ENCODE measurements at places on chromosomes 1 and 21. TPM values are rescaled to one million over a fixed set of nuclear protein-coding genes. Genes with fewer than 3 reads are reported as not detected.

GRCh38 chr1:234915924-234916675, 212.5 kb downstream of the TOMM20 start:
- H3K4me1 ChIP-seq: peaks cover 77% of the 10 kb centered on the region
- no peak overlapping the region for H3K4me3 ChIP-seq
- H3K36me3 ChIP-seq: no peaks in the 10 kb centered on the region
- no peak overlapping the region for H3K27ac ChIP-seq
- no peaks in the 10 kb centered on the region for H3K27me3 ChIP-seq

DNA sequence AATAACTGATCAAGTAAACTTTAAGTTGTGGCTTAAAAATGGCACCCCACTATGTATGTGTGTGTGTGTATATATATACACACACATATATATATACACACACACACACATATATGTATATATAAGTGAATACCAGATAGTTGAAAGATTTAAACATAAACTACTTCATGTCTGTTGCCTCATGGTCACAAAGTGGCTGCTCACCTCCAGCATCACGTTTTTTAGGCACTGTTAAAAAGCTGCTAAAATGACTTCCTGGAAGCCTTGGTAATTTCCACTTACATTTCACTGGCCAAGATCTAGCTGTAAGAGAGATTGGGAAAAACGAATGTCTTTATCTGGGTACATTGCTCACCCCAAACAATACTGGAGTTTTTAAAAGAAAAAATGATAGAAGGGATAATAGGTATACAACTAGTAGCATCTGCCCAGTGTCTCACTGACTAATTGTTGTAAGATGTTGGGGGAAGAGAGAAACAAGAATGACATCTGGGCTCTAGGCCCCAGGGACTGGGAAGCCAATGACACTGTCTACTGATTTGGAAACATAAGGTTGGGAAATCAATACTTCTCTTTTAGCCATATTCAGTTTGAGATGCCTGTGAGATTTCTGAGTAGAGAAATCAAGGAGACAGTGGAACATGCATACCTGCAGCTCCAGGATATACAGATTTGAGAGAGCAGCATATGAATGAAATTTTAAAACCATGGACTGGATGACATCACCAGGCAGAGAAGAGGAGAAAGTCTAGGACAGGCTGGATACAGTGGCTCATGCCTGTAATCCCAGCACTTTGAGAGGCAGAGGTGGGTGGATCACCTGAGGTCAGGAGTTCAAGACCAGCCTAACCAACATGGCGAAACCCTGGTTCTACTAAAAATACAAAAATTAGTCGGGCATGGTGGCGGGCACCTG, 42.8 kb downstream of the CLDN14 start:
- DNase-seq: no peak
- no peaks in the 10 kb centered on the region for H3K36me3 ChIP-seq
- no peak overlapping the region for H3K4me3 ChIP-seq
- peaks cover 9% of the 10 kb centered on the region for H3K4me1 ChIP-seq
- no peak overlapping the region for H3K27ac ChIP-seq

- no peak for DNase-seq
- H3K4me1 ChIP-seq: peaks cover 6% of the 10 kb centered on the region
- no peak overlapping the region for H3K4me3 ChIP-seq
- H3K36me3 ChIP-seq: no peaks in the 10 kb centered on the region
Observed at GRCh38 chr1:47188791-47189785, 748 bp downstream of the PDZK1IP1 start.

DNA sequence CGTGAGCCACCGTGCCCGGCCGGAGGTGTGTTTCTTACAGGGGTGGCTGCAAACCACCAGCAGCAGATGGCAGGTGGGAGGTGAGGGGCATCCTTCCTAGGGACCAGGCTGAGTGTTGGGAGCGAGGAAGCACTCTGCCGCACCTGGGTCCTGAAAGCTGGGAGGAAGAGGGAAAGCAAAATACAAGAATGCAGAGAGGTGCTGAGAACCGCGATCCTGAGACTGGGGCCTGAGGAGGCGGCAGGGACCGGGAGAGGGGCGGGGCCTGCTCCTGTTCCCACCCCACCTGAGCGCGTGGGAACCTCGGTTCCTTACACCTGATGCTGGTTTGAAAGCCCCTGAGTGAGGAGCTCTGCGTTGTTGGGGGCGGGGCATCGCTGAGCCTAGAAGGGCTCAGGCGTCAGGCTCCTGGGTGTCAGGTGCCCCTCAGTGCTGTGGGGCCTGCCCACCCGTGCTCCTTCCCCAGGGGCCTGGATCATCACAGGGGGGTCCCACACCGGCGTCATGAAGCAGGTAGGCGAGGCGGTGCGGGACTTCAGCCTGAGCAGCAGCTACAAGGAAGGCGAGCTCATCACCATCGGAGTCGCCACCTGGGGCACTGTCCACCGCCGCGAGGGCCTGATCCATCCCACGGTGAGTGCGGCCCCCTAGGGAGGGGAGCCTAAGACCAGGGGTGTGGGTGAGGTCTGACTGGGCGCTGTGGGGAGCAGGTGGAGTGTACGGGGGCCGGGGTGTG, 15.5 kb downstream of the TRPM2 start:
- no peaks in the 10 kb centered on the region for H3K36me3 ChIP-seq
- H3K4me1 ChIP-seq: no peaks in the 10 kb centered on the region
- H3K4me3 ChIP-seq: no peak overlapping the region
- no peak for DNase-seq
- peaks cover 32% of the 10 kb centered on the region for H3K27me3 ChIP-seq
- no peak overlapping the region for H3K27ac ChIP-seq

- DNase-seq: no peak
- no peaks in the 10 kb centered on the region for H3K27me3 ChIP-seq
- H3K4me3 ChIP-seq: no peak overlapping the region
- peak overlapping the region; percentile 65 for H3K27ac ChIP-seq
Observed at GRCh38 chr1:234887016-234887900, 241.4 kb downstream of the TOMM20 start.

- DNase-seq: no peak
- no peak overlapping the region for H3K4me3 ChIP-seq
- H3K36me3 ChIP-seq: no peaks in the 10 kb centered on the region
- no peak overlapping the region for H3K27ac ChIP-seq
- no peaks in the 10 kb centered on the region for H3K4me1 ChIP-seq
- H3K27me3 ChIP-seq: peaks cover 52% of the 10 kb centered on the region
Observed at GRCh38 chr1:18064534-18064933, 43.1 kb upstream of the IGSF21 start.

GRCh38 chr21:39048064-39048463, 135.2 kb downstream of the PSMG1 start:
- H3K36me3 ChIP-seq: no peaks in the 10 kb centered on the region
- peak overlapping the region; percentile 51 for H3K27ac ChIP-seq
- H3K4me1 ChIP-seq: peaks cover 12% of the 10 kb centered on the region

GRCh38 chr1:241666419-241666818, 14.3 kb downstream of the WDR64 start:
- DNase-seq: no peak
- no peak overlapping the region for H3K27ac ChIP-seq
- H3K4me1 ChIP-seq: no peaks in the 10 kb centered on the region
- H3K36me3 ChIP-seq: no peaks in the 10 kb centered on the region
- no peaks in the 10 kb centered on the region for H3K27me3 ChIP-seq

DNA sequence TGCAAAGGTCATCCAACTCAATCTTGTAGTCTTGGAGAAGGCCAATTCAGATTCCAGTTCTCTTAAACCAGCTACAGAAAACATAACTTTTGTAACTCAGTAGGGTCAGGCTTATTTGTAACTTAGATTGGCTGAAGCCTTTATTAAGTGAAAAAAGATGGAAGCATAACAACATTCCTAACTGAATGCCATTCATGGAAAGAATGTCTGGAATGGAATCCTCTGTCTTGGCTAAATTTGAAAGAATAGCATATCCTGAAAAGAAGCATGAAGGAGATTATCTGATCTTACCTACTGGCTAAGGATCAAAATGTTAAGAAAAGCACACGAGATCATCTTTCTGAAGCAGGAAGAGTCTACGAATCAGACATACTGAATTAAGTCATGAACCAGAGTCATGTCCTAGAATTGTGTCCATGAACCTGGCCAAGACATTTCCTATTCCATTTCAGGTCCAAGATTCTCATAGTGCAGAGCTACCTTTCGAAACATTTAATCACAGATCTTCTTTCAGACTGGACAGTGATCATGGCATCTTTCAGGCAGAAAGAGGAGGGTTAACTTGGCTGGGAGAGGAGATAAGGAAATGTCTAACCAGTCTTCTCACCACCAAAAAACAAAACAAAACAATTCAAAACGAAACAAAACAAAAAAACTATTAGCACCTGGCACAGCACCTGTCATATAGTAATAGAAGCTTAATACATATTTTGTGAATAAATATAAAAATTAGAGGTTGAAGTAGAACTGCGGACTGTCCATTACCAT, 75.6 kb downstream of the XCL2 start:
- DNase-seq: no peak
- H3K4me1 ChIP-seq: no peaks in the 10 kb centered on the region
- no peak overlapping the region for H3K4me3 ChIP-seq
- H3K27ac ChIP-seq: no peak overlapping the region
- no peaks in the 10 kb centered on the region for H3K27me3 ChIP-seq
- H3K36me3 ChIP-seq: peaks cover 2% of the 10 kb centered on the region

GRCh38 chr1:110196917-110197765, 13.0 kb upstream of the KCNC4 start:
- no peaks in the 10 kb centered on the region for H3K36me3 ChIP-seq
- peak; percentile 55 for DNase-seq
- H3K27ac ChIP-seq: no peak overlapping the region
- H3K4me3 ChIP-seq: no peak overlapping the region
- H3K4me1 ChIP-seq: no peaks in the 10 kb centered on the region

- peaks cover 18% of the 10 kb centered on the region for H3K36me3 ChIP-seq
- no peaks in the 10 kb centered on the region for H3K4me1 ChIP-seq
- H3K27ac ChIP-seq: no peak overlapping the region
Observed at GRCh38 chr1:100146958-100147357, 14.0 kb downstream of the TRMT13 start.

- DNase-seq: no peak
- H3K4me3 ChIP-seq: no peak overlapping the region
- no peaks in the 10 kb centered on the region for H3K36me3 ChIP-seq
- H3K27me3 ChIP-seq: no peaks in the 10 kb centered on the region
- no peak overlapping the region for H3K27ac ChIP-seq
Observed at GRCh38 chr1:69459244-69459643, 108.5 kb upstream of the LRRC7 start.

GRCh38 chr1:48006264-48006663, 9.1 kb upstream of the TRABD2B start:
- H3K27me3 ChIP-seq: peaks cover 12% of the 10 kb centered on the region
- no peak for DNase-seq
- H3K4me1 ChIP-seq: peaks cover 5% of the 10 kb centered on the region
- H3K36me3 ChIP-seq: no peaks in the 10 kb centered on the region

DNA sequence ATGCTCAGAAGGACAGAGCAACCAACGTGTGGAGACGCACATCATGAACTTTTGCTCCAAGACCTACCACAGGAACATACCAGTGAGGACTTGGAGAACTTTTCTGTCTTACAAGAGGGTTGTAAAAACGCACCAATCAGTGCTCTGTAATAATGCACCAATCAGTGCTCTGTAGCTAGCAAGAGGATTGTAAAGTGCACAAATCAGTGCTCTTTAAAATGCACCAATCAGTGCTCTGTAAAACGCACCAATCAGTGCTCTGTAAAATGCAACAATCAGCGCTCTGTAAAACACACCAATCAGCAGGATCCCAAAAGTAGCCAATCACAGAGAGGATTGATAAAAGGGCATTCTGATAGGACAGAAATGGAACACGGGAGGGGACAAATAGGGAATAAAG, 40.4 kb upstream of the SPAG17 start:
- no peak overlapping the region for H3K4me3 ChIP-seq
- H3K4me1 ChIP-seq: no peaks in the 10 kb centered on the region
- no peaks in the 10 kb centered on the region for H3K36me3 ChIP-seq
- no peaks in the 10 kb centered on the region for H3K27me3 ChIP-seq

DNA sequence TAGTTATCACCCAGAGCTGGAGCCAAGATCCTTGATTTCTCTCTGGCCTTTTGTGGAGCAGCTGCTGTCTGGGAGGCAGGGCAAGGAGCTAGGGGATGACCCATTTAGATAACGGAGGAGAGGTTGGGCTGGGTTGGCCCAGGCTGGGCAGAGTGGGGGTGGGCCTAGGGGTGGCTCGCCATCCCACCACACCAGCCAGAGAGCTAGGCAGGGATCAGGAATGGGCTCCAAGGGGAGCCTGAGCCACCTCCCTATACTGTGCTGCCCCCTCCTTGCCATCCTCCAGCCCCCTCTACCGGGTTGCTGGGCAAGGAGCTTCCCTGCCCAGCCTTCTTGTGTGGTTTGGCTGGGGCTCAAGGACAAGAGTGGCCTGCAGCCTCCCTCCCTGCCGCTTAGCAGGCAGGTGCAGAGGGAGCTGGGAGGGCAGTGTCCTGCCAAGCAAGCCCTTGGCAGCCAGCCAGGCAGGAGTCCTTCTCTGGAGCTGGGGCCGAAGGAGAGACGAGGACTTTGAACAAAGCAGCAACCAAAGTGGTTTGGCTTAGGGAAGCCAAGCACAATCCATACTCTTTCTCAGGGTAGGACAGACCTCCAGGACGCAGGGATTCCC, 4.1 kb downstream of the NUAK2 start:
- peak overlapping the region; percentile 87 for H3K4me3 ChIP-seq
- DNase-seq: no peak
- H3K27me3 ChIP-seq: no peaks in the 10 kb centered on the region
- peaks cover 2% of the 10 kb centered on the region for H3K36me3 ChIP-seq
- peaks cover 88% of the 10 kb centered on the region for H3K4me1 ChIP-seq

GRCh38 chr1:47189844-47190508, at the start of gene PDZK1IP1:
TSS of gene PDZK1IP1 (minus strand) at chr1:47190036. CDS start at chr1:47189932, 104 bp downstream.
- DNase-seq: no peak
- H3K4me1 ChIP-seq: peaks cover 6% of the 10 kb centered on the region
- H3K27ac ChIP-seq: no peak within 1 kb of the TSS
- peaks cover 12% of the 10 kb centered on the region for H3K27me3 ChIP-seq

DNA sequence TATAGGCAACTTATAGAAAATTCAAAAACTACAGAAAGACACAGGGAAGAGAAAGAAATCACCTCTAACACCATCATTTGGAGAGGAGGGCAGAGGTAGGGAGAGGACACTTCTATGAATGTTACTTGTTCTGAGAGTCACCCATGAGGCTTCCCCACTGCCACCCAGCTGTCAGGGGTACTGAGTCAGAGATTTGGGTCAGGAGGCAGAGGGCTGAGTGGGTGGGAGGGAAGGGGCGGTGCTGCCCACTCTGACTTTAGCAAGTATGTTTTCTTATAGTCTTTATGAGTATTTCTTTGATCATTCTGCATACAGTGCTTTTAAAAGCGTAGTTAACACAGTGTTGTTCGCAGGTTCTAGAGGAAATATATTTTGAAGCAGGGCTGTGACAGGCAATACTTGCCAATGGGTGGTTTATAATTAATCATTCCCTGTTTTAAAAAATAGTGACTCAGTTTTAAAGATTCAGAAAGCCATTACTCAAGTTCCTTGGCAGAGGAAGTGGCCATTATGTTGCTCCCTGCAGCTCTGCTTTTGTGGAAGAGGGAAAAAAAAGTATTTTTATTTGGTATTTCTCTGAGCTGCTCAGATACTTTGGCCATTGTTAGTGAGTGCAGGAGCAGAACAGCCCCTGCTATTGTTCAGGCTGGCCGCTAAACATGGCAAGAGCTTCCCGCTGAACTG, 18.3 kb downstream of the IL6R start:
- peak overlapping the region; percentile 78 for H3K27ac ChIP-seq
- H3K27me3 ChIP-seq: no peaks in the 10 kb centered on the region
- peaks cover 38% of the 10 kb centered on the region for H3K4me1 ChIP-seq
- H3K36me3 ChIP-seq: no peaks in the 10 kb centered on the region

GRCh38 chr1:61289232-61290098, 207.1 kb downstream of the NFIA start:
- no peak overlapping the region for H3K27ac ChIP-seq
- no peak overlapping the region for H3K4me3 ChIP-seq
- no peak for DNase-seq
- H3K27me3 ChIP-seq: peaks cover 4% of the 10 kb centered on the region
- no peaks in the 10 kb centered on the region for H3K36me3 ChIP-seq

LRRC71 gene
- not detected for total RNA-seq

CAMK1G gene
- 1.8 TPM for total RNA-seq

PCSK9 gene
- 23.7 TPM for total RNA-seq

NFASC gene
- 12.9 TPM for total RNA-seq
